ENCODE measurements at places on chromosomes 1 and 21. TPM values are rescaled to one million over a fixed set of nuclear protein-coding genes. Genes with fewer than 3 reads are reported as not detected.

The DIRAS3 gene
- total RNA-seq, result 0.07 TPM

The CD164L2 gene
- total RNA-seq, result 0.34 TPM

The KRTAP12-2 gene
- total RNA-seq, result not detected

The TP73 gene
- total RNA-seq, result 0.36 TPM

The RHBDL2 gene
- 5.1 TPM for total RNA-seq

The DENND2D gene
- 25.6 TPM for total RNA-seq

The SLC2A5 gene
- total RNA-seq, result 0.50 TPM

The RHBG gene
- not detected for total RNA-seq

The NID1 gene
- total RNA-seq, result 3.1 TPM

The IGSF5 gene
- total RNA-seq, result 0.07 TPM

The NKAIN1 gene
- total RNA-seq, result not detected

The SPRR2G gene
- not detected for total RNA-seq

The SPRR1B gene
- total RNA-seq, result 86.5 TPM

The PLA2G2D gene
- total RNA-seq, result not detected

The MX2 gene
- total RNA-seq, result 0.34 TPM

The SETDB1 gene
- total RNA-seq, result 36.7 TPM

The B3GALT2 gene
- not detected for total RNA-seq

The KCND3 gene
- total RNA-seq, result 0.36 TPM

The CGN gene
- total RNA-seq, result 1.7 TPM

The SERTAD4 gene
- 0.34 TPM for total RNA-seq

The CD52 gene
- not detected for total RNA-seq

The CD244 gene
- not detected for total RNA-seq

The ROR1 gene
- 0.68 TPM for total RNA-seq

The VWA5B1 gene
- not detected for total RNA-seq

The CRABP2 gene
- 22.9 TPM for total RNA-seq

The C1orf116 gene
- total RNA-seq, result 33.2 TPM

The LORICRIN gene
- total RNA-seq, result not detected

The HSD3B2 gene
- not detected for total RNA-seq

The VWA1 gene
- total RNA-seq, result 18.4 TPM

The PRRX1 gene
- total RNA-seq, result not detected

The ZYG11A gene
- total RNA-seq, result 0.07 TPM

The F13B gene
- total RNA-seq, result not detected

The PLA2G2F gene
- total RNA-seq, result not detected

The HMCN1 gene
- total RNA-seq, result 1.0 TPM

The HHAT gene
- total RNA-seq, result 2.4 TPM
